ENCODE measurements at places on chromosomes 1 and 21. TPM values are rescaled to one million over a fixed set of nuclear protein-coding genes. Genes with fewer than 3 reads are reported as not detected.

- H3K4me3 ChIP-seq: no peak overlapping the region
- H3K4me1 ChIP-seq: peaks cover 5% of the 10 kb centered on the region
- peaks cover 4% of the 10 kb centered on the region for H3K36me3 ChIP-seq
These were observed 8.1 kb downstream of the PAQR7 start for GRCh38 chr1:25867210-25867991.

- no peaks in the 10 kb centered on the region for H3K36me3 ChIP-seq
- no peak overlapping the region for H3K27ac ChIP-seq
- H3K4me3 ChIP-seq: no peak overlapping the region
- H3K4me1 ChIP-seq: no peaks in the 10 kb centered on the region
These were observed 21.2 kb upstream of the CHI3L1 start for GRCh38 chr1:203207751-203208150.

CNKSR1 gene
- 81.2 TPM for total RNA-seq

DNA sequence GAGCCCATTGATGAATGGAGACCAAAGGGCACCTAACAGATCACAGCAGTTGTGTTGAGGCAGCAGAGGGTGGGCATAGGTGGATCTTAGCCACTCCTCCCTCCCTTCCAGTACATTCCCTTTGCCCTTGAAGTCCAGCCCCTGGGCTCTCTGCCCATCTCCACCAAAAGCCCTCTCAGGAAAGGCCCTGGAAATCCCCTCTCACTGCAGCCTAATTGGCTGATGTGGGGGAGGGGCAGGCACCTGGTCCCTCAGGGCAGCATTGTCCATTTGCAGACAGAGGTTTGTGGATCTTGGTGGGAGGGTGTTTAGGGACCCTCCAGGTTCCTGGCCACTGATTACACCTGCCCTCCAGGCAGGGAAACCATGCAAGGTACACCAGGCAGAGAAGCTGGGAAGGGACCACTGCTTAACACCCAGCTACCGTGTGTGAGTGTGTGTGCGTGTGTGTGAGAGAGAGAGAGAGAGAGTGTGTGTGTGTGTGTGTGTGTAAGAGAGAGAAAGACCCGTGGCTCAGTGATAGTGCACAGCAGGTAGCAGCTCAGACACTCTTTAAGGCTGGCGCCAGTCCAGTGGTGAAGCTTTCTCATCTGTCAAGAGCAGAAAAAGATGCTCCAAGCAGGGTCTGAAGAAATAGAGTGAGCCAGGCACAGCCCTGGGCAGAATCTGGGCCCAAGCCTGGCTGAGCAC, 71.1 kb downstream of the MATN1 start:
- H3K4me3 ChIP-seq: no peak overlapping the region
- no peaks in the 10 kb centered on the region for H3K27me3 ChIP-seq
- H3K4me1 ChIP-seq: no peaks in the 10 kb centered on the region
- H3K27ac ChIP-seq: no peak overlapping the region
- H3K36me3 ChIP-seq: no peaks in the 10 kb centered on the region

SPATA46 gene
- not detected for total RNA-seq

DNA sequence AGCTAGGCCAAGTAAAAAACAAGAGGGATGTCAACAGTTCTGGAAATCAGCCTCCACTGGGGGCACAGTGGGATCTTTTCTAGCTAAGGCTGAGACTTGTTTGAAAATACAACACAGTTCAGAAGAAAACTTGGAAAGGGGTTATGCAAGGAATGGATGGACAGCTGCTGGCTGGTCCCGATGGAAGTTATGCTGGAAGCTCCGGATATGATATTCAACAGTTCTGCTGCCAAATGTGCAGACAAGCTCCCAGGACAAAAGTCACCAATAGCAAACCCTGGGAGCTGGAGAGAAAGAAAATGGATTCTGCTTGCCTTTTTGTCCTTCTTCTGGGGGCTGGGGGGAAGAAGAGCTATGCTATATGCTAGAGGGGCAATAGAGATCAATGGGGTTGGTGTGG, 14.3 kb downstream of the LMX1A start:
- H3K27me3 ChIP-seq: no peaks in the 10 kb centered on the region
- no peak overlapping the region for H3K4me3 ChIP-seq
- H3K36me3 ChIP-seq: no peaks in the 10 kb centered on the region
- no peak overlapping the region for H3K27ac ChIP-seq

DNA sequence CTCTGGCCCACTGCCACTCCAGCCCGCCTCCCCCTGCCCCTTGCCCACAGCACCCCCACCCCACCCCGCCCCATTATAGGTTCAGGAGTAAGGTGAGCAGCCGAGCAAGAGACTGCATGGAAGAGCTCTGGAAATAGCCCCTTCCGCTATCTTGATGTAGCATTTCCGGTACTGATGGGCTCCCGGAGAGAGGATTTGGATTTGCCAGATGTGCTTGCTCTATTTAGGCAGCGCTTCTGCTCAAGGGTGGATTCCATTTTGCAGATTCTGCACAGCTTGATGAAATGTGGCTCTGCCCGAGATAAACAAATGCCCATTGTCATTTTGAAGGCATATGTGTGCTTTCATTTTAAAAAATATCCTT, 6.9 kb downstream of the TGFB2 start:
- no peaks in the 10 kb centered on the region for H3K27me3 ChIP-seq
- no peaks in the 10 kb centered on the region for H3K36me3 ChIP-seq
- DNase-seq: no peak
- peaks cover 5% of the 10 kb centered on the region for H3K4me1 ChIP-seq
